SIG-M5 (cell line): ENCODE measurements at places on chromosomes 11 and 22.

GRCh38 chr11:110795112-110795624 is 82.9 kb upstream of the ARHGAP20 start:
- no peak for DNase-seq

DNA sequence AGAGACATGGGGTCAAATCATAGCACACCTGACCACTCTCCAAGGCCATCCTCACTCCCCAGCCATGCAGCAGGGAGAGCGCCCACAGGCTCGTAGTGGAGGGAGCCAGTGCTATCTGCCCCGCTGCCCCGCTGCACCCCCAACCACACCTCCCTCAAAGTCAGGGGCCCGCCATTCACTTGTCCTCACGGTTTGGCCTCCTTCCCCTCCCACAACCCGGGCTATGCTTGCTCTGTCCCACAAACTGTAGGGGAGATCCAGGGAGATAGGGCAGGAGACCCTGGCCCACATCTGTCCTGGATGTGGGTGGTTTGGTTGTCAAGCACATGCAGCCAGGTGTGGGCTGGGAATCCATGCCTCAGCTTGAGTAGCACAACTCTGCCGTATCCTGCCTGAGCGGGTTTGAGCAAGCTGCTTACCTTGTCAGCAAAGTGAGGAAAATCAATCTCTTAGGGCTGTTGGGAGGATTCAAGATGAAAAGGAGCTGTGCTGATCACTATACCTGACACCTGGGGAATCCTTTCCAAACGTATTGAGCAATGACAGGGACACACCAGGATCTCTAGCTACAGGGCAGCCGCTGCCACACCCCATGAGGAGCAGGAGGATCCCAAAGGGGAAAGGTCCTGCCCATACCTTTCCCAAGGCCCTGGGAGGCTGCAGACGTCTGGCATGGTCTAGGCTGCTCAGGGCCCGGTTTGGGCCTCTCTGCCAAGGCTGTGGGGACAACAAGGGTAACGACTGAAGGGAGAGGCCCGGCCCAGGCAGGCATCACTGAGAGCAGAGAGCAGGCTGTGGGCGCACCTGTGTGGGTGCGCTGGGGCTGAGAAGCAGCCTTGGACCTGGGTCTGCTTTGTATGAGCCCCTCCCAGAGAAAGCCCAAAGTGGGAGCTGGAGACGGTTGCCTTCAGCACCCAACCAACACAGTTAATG is 23.3 kb downstream of the KCNJ5 start:
- DNase-seq = no peak

GRCh38 chr11:84800755-84801346 is 826.3 kb downstream of the DLG2 start:
- no peak for DNase-seq

GRCh38 chr11:69123593-69124545 is 31.9 kb upstream of the SMIM38 start:
- DNase-seq = no peak

DNA sequence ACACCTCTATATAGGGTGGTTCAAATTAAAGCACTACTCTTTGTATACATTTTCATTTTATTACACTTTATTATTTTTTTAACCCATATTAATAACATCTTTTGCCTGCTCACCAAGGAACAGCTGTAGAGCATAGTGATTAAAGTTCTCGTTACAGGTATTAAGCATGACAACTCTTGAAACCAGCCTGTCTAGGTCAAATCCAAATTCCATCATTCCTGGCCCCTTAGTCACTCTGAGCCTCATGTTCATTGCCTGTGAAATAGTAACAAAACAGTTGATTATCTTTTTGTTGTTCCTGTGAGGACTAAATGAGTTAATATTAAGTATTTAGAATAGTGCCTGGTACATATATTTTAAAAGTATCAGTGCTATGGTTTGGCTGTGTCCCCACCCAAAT is 334.5 kb downstream of the RAB38 start:
- DNase-seq = no peak

DNA sequence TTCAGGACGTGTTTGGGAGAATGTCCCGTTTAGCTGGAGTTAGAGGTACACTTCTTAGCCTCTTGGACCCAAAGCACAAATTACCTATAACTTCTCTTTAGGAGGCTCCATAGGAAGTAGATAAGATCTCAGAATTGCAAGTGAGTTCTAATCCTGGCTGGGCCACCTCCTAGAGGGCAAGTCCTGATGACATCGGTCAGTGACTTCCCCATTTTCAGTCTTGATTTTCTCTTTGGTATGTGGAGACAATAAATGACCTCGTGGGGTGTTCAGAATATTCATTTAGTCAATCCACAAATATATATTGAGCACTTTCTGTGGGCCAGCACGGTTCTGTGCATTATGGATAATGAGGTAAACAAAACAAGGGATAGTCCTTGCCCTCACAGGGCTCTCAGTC is 208.6 kb downstream of the CWF19L2 start:
- no peak for DNase-seq

GRCh38 chr11:94449437-94449836 is 44.2 kb downstream of the MRE11 start:
- no peak for DNase-seq

DNA sequence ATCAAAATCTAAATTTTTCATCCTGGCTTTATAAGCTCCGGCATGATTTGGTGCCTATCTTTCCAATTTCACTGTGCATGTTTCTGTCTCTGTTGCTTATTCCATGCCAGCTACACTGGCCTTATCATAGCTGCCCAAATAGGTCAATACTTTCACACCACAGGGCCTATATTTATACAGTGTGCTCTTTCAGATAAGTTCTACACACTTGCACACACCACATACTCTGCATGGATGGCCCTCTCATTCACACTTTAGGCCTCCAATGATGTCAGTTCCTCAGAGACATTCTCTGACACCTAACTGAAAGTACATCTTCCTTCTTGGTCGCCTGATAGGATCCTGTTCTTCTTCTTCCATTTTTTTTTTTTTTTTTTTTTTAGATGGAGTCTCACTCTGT is 7.0 kb downstream of the ALG8 start:
- DNase-seq = no peak

- no peak for DNase-seq
These were observed 1.6 kb upstream of the KMT2A start for GRCh38 chr11:118434553-118435289.
